Activated effector memory CD4-positive, alpha-beta T cell treated with anti-CD3 and anti-CD28 coated beads, Interleukin-2, amount 50 U/mL, for 16 hours (primary cell): ENCODE measurements at places on chromosomes 4 and X.

DNA sequence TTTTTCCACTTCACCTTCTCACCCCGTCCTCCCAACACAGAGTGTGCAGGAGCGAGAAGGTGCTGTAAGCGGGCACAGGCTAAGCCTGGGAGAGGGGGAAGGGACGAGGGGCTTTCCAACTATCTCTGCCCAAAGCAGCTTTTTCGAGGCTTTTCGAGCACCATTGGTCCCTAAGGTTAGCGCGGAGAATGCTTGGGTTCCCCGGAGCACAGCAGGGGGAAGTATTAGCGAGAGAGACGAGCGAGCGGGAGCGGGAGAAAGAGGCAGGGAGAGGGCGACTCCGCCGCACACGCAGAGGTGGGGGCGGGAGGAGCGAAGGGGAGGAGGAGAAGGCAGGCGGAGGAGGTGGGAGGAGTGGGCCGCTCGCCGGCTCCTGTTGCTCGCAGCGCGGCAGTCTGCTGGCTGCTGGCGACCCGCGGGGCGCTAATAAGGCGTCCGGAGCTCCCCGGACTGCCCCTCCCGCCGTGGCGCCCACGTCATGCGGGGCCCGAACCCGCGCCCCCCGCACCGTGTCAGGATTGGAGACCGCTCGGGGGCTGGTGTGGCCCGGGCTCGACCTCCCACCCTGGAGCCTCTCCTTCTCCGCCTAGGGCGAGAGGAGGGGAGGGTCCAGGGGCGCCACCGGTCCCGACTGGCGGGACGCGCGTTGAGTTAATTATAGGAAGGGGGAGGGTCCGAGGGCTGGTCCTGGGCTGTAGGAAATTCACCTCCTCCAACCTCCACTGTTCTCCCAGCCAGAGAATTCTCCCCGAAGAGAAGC, at the start of gene ADAMTS3:
TSS of gene ADAMTS3 (minus strand) at position 263 of the 760 bp plus-strand sequence. CDS start 459 bp downstream, outside the sequence.
- DNase-seq, result no peak

DNA sequence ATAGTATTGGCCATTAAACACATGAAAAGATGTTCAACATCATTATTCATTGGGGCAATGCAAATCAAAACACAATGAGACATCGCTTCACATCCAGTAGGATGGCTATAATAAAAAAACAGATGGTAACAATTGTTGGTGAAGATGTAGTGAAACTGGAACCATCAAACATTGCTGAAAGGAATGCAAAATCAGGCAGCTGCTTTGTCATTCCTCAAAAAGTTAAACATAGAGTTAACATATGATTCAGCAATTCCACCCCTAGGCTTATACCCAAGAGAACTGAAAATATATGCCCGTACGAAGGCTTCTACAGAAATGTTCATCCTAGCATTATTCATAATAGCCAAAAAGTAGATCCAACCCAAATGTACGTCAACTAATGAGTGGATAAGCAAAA, 144.0 kb upstream of the NAP1L5 start:
- no peak for DNase-seq

- DNase-seq, result no peak
These were observed 5.8 kb downstream of the RPS4X start for GRCh38 chrX:72271091-72271788.

DNA sequence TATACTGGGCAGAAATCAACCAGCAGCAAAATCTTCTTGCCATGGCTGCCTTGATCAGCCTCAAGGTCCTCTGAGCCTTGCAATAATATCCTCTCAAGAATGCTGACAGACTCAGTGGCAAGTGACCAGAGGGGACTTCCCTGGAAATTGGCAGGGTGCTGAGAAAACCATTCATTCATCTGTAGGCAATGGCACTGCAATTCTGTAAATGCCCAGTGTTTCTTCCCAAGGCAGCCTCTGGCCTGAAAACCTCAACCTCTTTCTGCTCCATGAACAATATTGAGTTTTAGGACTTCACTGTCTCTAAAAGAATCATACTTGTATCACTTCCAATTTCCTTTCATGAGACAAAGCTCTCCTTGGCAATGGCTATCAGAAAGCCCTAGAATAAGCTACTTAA, 754.3 kb upstream of the TENM3 start:
- DNase-seq, result no peak

- DNase-seq, result peak; percentile 64
These were observed 538 bp downstream of the SCML2 start for GRCh38 chrX:18353931-18354368.

DNA sequence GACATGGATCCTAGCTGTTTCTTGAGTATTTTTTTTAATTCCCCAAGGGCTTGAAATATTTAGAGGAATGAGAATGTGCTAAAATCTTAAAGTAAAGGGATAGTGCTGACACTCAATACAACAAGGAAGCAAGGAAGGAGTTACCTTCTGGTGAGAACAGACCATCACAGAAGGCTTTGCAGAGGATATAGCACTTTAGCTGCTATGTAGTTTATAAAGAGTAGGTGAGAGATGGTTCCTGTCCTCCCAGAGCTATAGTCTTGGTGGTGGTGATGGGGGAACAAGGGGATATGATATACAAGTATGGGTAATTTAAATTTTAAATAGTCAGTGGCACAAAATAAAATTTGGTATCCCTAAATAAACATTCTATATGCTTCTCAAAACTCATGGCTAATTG, 47.6 kb downstream of the MTHFD2L start:
- DNase-seq, result no peak

- no peak for DNase-seq
These were observed 45.4 kb downstream of the CC2D2A start for GRCh38 chr4:15515106-15515505.

- no peak for DNase-seq
These were observed 11.5 kb downstream of the XIAP start for GRCh38 chrX:123871309-123871708.

DNA sequence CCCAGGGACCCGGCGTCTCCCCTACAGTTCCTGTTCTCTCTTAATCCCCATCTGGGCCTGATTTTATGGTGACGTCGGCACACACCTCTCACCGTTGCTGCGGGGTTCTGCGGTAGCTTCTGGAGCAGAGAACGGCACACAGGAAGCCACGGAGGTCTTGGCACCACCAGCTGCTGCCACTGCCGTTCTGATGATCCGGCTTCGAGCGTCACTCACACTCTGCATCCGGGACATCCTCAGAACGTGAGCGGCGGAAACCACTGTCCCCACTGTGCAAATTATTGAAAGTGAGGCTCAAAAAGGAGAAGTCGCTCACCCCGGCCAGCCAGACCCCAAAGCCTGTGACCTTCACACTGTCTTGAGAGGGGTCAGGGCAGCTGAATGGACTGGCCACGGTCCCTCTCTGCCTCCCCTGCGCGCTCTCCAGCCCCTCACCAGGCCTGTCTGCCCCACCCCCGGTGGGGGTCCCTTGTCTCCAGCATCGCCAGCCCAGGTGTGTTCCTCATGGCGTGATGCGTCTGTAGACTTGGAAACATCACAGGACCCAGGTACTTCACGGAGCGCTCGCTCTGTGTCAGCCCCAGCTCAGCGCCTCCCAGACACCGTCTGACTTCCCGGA, 201.1 kb downstream of the AFAP1 start:
- no peak for DNase-seq

GRCh38 chr4:104625706-104626105, 131.0 kb upstream of the CXXC4 start:
- no peak for DNase-seq

DNA sequence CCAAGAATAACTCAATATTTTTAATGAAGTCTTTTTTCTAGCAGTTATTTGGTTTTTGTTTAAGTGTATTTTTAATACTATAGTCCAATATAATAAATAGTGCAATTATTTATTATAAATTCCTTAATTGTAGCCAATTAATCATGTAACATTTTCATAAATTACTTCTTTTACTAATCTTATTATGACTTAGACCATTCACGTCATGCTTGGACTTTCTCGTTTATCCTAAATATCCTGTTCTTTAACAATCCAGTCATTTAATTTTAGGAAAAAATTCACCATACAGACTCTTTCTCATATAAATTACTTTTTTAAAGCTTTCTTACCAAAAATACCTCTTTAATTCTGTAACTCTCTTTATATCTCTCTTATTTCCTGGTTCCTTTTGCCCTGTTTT, 350.1 kb downstream of the AR start:
- no peak for DNase-seq

- DNase-seq, result no peak
These were observed 161.0 kb upstream of the RAPGEF2 start for GRCh38 chr4:158941895-158942294.

DNA sequence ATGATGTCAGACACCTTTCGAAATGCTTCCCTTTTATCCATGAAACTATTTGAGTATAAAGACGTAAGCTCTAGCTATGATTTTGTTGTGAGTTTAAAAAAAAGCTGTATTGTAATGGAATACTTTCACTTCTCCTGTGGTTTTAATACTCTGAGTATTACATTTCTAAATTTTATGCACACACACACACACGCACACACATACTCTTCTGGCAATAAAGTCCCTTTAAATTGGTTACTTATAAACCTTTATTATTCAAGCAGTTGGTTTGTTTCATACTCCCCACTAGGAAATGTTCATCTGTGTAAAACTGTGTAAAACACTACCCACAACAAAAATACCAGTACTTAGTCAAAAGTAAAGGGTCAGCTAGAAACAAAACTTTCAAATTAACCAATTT, 18.2 kb downstream of the VAMP7 start:
- no peak for DNase-seq

DNA sequence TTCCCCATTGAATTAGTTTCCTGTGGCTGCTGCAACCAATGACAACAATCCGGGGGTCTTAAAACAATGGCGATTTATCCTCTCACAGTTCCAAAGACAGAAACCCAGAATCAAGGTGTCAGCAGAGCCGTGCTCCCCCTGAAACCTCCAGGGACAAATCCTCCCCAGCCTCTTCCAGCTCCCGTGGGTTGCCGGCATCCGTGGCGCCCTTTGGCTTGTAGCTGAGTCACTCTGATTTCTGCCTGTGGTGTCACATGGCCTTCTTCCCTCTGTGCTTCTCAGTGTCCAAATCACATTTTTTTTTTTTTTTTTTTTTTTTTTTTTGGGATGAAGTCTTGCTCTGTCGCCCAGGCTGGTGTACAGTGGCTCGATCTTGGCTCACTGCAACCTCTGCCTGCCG, 64.5 kb upstream of the STX18 start:
- no peak for DNase-seq

GRCh38 chrX:66126662-66127061, 37.4 kb upstream of the HEPH start:
- DNase-seq, result no peak

DNA sequence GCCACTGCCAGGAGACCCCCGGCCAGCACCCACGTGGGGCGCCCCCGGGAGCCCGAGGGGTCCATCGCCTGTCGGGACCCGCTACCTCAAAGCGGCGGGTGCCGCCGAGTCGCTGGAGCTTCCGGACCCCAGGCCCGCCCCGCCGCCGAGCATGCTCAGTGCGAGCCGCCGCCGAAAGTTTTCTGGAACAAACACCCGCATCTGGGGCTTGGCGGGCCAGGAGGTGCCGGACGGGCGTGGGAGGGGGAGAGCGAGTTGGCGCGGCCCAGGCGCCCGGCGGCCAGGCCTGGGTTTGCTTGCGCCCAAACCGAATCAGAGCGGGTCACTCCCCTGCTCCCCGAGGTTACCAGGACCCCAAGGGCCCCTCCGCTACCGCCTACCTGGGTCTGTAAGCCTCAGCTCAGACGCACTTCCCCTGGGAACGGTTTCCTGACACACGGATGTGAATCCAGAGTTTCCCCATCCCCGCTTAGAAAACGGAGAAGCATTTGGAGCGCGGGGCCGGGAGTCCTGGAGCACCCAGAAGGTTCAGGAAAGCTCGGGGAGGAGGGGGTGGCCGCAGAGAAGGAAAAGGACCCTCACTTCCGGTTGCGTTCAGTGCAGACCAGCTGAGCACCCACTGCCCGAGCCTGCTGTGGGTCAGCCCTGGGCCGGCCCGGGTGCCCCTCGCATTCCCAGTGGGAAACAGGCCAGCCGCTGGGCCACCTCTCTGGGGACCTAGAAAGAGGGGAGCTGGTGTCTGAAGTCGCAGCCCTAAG, at the start of gene EVC2:
TSS of gene EVC2 (minus strand) at position 111 of the 758 bp plus-strand sequence. CDS start at position 65, 46 bp downstream.
- DNase-seq, result peak; percentile 83

GRCh38 chrX:11419102-11419501, 125.9 kb downstream of the AMELX start:
- DNase-seq, result no peak

DNA sequence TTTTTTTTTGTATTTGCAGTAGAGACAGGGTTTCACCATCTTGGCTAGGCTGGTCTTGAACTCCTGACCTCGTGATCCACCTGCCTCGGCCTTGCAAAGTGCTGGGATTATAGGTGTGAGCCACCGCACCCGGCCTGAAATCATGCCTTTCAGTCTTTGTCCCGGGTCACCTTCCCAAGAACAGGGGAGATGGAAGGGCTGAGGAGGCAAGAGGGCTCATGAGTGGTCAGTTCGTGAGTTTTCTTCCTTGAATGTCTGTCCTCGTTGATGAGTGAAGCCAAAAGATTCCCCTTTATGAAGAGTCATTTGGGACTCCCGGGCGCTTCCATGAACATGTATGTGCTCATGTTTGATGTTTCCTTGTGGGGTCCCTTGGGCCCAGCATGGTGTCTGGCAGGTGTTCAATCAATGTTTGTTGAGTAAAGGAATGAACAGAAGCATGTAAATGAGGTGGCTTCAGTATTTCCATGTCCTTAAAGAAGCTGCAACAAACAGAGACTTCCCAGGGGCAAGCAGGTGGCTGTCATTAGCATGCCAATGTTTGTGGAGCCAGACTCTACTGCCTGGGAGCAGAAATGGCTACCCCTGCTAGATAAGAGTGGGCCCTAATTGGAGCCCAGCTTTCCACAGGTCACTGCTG, 3.4 kb upstream of the SEPTIN6 start:
- DNase-seq, result no peak

- no peak for DNase-seq
These were observed 83.6 kb downstream of the CHM start for GRCh38 chrX:85963736-85964135.

- DNase-seq, result no peak
These were observed 51.7 kb downstream of the ADGRG2 start for GRCh38 chrX:19070555-19070994.

GRCh38 chr4:94208918-94209317, 1.3 kb downstream of the SMARCAD1 start:
- DNase-seq, result no peak

DNA sequence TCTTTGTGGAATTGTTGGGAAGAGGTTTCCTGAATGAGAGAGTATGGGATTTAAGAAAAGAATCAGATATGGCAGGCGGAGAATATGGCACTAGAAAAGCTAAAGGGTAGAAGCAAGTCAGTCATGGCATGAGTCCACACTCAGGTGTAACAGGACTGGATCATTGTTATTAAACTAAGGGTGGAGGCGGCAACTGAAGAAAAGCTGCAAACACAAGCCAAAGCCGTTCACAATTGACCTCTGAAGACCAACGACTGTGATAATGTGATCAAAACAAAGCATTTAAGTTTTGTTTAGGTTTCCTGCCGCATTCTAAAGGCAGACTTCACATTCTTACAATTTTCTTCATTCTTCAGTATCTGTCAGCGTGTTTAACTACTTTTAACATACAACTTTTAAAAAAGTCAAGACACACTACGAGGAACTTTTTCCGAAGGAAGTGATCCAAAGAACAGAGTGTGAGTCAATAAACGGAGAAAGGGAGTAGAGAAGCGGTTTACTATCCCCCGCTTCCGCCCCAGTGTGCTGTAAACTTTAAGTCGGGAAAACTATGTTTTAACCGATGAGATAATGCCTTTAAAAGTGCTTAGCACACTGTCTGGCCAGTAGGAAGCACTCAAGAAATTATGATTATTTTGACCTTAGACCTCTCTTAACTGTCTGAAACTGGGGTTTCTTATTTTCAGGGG, 909 bp upstream of the SLAIN2 start:
- no peak for DNase-seq
